Activated T-helper 1 cell treated with anti-CD3 and anti-CD28 coated beads, Interleukin-12 subunit alpha, Interleukin-12 subunit beta, Interleukin-2, Interleukin-4 antibody, amounts not matched to agents 30 ng/mL and 10 ng/mL and 1 ng/mL, durations not matched to agents 14 hours and 24 hours and 36 hours (primary cell): ENCODE measurements at places on chromosomes 7 and 10.
A peak's percentile ranks its signal among the peaks of the same experiment; 100 is the strongest.

DNA sequence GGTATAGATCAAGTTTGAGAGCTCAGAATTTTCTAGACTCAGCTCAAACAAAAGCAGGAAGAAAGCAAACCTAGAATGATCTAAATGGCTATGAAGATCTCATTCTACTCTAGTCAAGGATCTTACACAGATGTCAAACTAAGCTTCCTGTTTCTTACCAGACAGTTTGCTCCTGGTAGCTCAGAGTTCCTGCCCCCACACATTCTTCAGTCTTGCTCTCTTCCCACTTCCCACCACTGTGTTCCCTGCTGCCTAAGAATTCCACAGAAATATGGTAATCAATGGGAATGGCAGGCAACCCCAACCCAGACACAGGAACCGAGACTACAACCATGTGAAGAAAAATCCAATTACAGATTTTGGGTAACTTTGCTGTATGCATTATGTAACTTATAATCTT is 133.4 kb upstream of the PTN start:
- no peak for DNase-seq
- H3K4me1 ChIP-seq = no peaks in the 10 kb centered on the region
- no peak overlapping the region for H3K4me3 ChIP-seq
- H3K36me3 ChIP-seq = no peaks in the 10 kb centered on the region

DNA sequence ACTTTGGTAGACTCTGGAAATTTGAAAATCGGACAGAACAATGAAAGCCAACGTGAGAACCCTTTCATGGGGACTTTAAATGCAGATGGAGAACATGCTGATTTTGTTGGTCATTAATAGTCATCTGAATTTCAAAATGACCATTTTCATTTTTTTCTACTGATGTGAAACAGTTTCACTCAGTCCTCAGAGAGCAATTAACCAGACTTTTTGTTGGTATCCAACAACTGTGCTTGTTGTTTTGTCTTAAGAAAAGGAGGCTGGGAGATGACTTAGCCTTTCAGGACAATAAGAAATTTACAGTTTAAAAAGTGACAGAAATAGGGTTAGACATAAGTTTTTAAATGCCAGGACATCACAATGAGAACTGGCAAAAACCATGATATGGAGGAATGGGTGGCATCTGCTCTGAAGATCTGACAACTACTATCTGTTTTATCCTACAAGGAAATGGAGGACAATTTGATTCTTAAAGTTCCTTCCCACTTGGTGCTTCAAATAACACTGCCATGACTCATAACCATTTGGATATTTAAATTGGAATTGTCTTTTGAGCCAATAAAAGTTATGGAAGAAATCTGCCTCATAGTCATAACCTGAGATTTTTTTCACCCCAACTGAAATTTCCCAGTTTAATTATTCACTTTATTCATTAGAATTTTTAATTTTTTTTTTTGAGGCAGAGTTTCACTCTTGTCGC is 87.2 kb upstream of the HPS1 start:
- no peak overlapping the region for H3K27ac ChIP-seq
- DNase-seq = no peak
- H3K4me3 ChIP-seq = no peak overlapping the region
- no peaks in the 10 kb centered on the region for H3K27me3 ChIP-seq
- H3K36me3 ChIP-seq = no peaks in the 10 kb centered on the region

- no peaks in the 10 kb centered on the region for H3K4me1 ChIP-seq
- H3K4me3 ChIP-seq = no peak overlapping the region
- no peak for DNase-seq
Observed at GRCh38 chr7:47551668-47552440, 30.1 kb downstream of the TNS3 start.

GRCh38 chr10:24685958-24686540 is 37.6 kb downstream of the ARHGAP21 start:
- H3K4me3 ChIP-seq = no peak overlapping the region
- peaks cover 10% of the 10 kb centered on the region for H3K4me1 ChIP-seq
- DNase-seq = no peak

- H3K4me3 ChIP-seq = no peak overlapping the region
- H3K36me3 ChIP-seq = no peaks in the 10 kb centered on the region
- no peak for DNase-seq
- no peak overlapping the region for H3K27ac ChIP-seq
Observed at GRCh38 chr10:91493313-91493712, 83.2 kb downstream of the HECTD2 start.

- peaks cover 9% of the 10 kb centered on the region for H3K27me3 ChIP-seq
- H3K4me3 ChIP-seq = no peak overlapping the region
- H3K36me3 ChIP-seq = no peaks in the 10 kb centered on the region
- no peak for DNase-seq
Observed at GRCh38 chr7:94042381-94042780, 38.2 kb upstream of the BET1 start.

DNA sequence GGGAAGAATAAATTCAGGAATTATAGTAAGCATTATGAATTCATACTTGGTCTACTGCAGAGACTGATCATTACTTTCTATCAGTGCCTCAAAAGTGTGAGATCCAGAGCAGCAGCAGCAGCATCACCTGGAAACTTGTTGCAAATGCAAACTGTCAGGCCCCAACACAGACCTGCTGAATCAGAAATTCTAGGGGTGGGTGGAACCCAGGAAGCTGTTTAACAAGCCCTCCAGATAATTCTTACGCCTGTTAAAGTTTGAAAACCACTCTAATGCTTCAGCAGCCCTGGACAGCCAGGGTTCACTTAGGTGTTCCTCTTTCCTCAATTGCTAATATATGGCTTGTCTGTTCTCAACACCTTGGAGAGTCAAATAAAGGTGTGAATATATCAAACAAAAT is 19.5 kb downstream of the CACUL1 start:
- DNase-seq = no peak
- H3K27me3 ChIP-seq = no peaks in the 10 kb centered on the region
- H3K4me3 ChIP-seq = no peak overlapping the region
- peaks cover 48% of the 10 kb centered on the region for H3K4me1 ChIP-seq
- no peak overlapping the region for H3K27ac ChIP-seq

- H3K27me3 ChIP-seq = no peaks in the 10 kb centered on the region
- no peak overlapping the region for H3K27ac ChIP-seq
- no peak for DNase-seq
- no peaks in the 10 kb centered on the region for H3K36me3 ChIP-seq
Observed at GRCh38 chr7:157818701-157819454, 482.1 kb downstream of the DNAJB6 start.

- peaks cover 19% of the 10 kb centered on the region for H3K27me3 ChIP-seq
- no peak for DNase-seq
- H3K27ac ChIP-seq = no peak overlapping the region
- peaks cover 1% of the 10 kb centered on the region for H3K36me3 ChIP-seq
- H3K4me1 ChIP-seq = peaks cover 6% of the 10 kb centered on the region
- no peak overlapping the region for H3K4me3 ChIP-seq
Observed at GRCh38 chr10:103265717-103266329, 11.1 kb upstream of the INA start.

- H3K27me3 ChIP-seq = no peaks in the 10 kb centered on the region
- no peak overlapping the region for H3K27ac ChIP-seq
Observed at GRCh38 chr10:94146746-94147145, 153.0 kb downstream of the PLCE1 start.

DNA sequence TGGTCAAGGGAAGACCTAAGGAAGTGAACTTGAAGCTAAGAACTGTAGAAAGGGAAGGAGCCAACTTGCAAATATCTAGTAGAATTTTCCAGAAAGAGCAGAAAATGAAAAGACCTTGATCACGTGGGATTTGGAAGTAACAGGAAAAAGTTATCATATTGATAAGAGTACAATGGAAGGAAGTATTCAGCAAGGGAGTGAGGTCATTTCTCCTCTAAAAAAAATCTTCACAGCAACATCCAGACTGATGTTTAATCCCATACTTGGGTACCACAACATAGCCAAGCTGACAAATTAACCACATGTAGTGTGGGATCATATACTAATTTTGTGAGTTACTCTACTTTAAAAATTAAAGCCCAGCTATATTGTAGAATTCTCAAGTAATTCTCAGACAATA is 207.0 kb upstream of the CXCL12 start:
- no peaks in the 10 kb centered on the region for H3K36me3 ChIP-seq
- no peaks in the 10 kb centered on the region for H3K27me3 ChIP-seq
- H3K27ac ChIP-seq = no peak overlapping the region

- no peaks in the 10 kb centered on the region for H3K27me3 ChIP-seq
- no peaks in the 10 kb centered on the region for H3K36me3 ChIP-seq
- no peak for DNase-seq
- H3K4me3 ChIP-seq = no peak overlapping the region
- H3K27ac ChIP-seq = no peak overlapping the region
Observed at GRCh38 chr7:125184801-125185200, 255.2 kb upstream of the POT1 start.

DNA sequence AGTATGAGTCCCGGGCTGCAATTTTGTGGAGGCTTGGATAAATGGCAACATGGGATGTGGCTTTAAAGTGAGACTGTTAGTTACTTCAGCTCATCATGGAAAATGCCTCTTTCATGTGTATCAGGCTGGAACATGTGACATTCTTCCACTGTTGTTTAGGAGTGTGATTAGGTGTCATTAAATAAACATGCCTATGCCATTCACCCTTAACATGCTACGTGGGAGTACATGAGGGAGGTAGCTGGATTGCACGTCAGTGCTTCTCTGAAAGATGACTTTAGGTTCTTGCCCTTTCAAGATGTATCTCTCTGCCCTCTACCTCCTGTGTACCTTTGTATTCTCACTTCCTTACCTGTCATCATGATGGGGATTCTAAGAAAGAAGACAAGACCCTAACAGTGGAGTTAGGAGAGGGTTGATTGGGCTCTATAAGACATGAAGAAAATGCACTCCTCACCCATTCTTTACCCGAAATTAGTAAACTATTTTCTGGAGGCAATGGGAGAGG is 8.9 kb downstream of the AKR1E2 start:
- peaks cover 38% of the 10 kb centered on the region for H3K4me1 ChIP-seq
- peak overlapping the region; percentile 35 for H3K27ac ChIP-seq
- H3K36me3 ChIP-seq = peaks cover 14% of the 10 kb centered on the region

DNA sequence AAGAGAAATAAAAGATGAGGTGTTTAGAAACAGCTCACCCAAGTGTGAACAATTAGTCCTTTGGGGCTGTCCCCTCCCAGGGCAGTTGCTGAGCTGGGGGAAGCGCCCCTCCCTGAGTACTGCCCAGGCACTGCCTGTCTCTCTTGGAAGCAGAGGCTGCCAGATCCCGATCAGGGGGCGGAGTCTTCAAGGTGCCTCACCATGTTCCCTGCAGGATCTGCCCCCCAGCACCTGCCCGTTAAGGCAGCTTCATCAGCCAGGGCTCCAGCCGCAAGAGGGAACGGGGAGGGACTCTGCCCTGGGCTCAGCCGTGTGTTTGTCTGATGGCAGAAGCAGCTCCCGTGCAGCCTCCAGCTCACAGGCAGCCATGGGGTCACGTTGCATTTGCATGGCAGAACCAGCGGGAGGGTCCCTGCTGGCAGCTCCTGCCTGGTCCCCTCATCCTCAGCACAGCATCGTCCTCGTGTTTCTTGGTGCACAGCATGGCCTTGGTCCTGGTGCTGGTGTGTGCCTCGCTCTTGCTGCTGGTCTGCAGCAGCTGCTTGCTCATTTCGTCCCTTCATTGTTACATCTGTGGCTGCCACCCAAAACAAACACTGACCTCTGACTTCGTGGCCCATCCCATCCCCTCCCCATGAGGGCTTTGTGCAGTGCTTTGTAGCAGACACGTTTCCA is 10.7 kb upstream of the DPYSL4 start:
- H3K36me3 ChIP-seq = no peaks in the 10 kb centered on the region
- H3K27me3 ChIP-seq = peaks cover 17% of the 10 kb centered on the region
- no peak for DNase-seq
- no peak overlapping the region for H3K4me3 ChIP-seq
- H3K27ac ChIP-seq = no peak overlapping the region

DNA sequence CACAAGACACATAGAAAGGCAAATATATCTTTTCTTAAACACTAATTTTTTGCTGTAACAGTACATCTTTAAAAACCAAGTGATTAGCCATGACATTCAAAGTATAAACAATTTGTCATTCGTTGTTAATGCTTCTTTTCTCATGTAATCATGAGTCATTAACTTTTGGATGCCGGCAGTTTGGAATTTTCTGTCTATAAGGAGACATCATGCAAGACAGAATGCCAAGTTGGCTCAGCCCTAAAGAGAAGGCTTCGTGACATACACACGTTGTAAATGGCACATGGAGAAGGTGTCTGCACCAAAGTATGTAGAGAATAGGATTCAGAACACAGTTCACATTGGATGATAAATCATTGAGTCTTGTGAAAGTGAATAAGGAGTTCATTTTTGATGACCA is 35.9 kb downstream of the CCDC3 start:
- no peaks in the 10 kb centered on the region for H3K4me1 ChIP-seq
- no peaks in the 10 kb centered on the region for H3K36me3 ChIP-seq
- no peak overlapping the region for H3K27ac ChIP-seq
- no peak for DNase-seq
- H3K4me3 ChIP-seq = no peak overlapping the region
- H3K27me3 ChIP-seq = peaks cover 5% of the 10 kb centered on the region

- no peak overlapping the region for H3K27ac ChIP-seq
- H3K36me3 ChIP-seq = no peaks in the 10 kb centered on the region
- DNase-seq = no peak
- peaks cover 12% of the 10 kb centered on the region for H3K27me3 ChIP-seq
Observed at GRCh38 chr10:133347710-133348517, 741 bp downstream of the PRAP1 start.

- DNase-seq = no peak
- H3K27ac ChIP-seq = no peak overlapping the region
- no peak overlapping the region for H3K4me3 ChIP-seq
Observed at GRCh38 chr7:70439651-70440050, 692.3 kb upstream of the GALNT17 start.

- peaks cover 58% of the 10 kb centered on the region for H3K36me3 ChIP-seq
- no peak for DNase-seq
- no peak overlapping the region for H3K4me3 ChIP-seq
Observed at GRCh38 chr7:111107579-111107978, 16.7 kb downstream of the LRRN3 start.

DNA sequence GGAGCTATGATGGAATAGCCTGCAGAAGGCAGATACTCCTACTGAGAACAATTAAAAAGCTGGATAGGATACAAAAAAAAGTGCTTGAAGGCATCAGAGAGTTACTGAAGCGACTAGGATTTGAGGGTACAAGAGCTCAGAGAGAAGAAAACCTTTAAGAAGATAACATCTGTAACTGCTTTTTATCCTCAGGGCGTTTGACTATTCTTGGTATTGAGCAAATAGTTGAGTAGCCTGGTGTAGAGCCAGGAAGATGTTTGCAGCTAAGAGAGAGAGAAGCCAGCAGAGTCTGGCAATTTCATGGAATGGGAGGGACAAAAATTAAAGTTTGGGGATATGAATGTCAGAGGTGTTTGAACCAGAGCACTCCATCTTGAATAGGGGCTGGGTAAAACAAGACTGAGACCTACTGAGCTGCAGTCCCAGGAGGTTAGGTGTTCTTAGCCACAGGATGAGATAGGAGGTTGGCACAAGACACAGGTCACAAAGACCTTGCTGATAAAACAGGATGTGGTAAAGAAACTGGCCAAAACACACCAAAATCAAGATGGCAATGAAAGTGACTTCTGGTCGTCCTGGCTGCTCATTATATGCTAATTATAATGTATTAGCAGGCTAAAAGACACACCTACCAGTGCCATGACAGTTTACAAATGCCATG is 428.8 kb downstream of the SH2D4B start:
- H3K4me3 ChIP-seq = no peak overlapping the region
- peaks cover 4% of the 10 kb centered on the region for H3K27me3 ChIP-seq
- no peaks in the 10 kb centered on the region for H3K36me3 ChIP-seq
